ENCODE measurements at places on chromosomes 6 and 20.
A peak's percentile ranks its signal among the peaks of the same experiment; 100 is the strongest.

GRCh38 chr6:41605649-41606048, 32.6 kb upstream of the MDFI start:
- DNase-seq: no peak

GRCh38 chr6:116575227-116575626, 3.9 kb downstream of the RWDD1 start:
- DNase-seq: no peak

DNA sequence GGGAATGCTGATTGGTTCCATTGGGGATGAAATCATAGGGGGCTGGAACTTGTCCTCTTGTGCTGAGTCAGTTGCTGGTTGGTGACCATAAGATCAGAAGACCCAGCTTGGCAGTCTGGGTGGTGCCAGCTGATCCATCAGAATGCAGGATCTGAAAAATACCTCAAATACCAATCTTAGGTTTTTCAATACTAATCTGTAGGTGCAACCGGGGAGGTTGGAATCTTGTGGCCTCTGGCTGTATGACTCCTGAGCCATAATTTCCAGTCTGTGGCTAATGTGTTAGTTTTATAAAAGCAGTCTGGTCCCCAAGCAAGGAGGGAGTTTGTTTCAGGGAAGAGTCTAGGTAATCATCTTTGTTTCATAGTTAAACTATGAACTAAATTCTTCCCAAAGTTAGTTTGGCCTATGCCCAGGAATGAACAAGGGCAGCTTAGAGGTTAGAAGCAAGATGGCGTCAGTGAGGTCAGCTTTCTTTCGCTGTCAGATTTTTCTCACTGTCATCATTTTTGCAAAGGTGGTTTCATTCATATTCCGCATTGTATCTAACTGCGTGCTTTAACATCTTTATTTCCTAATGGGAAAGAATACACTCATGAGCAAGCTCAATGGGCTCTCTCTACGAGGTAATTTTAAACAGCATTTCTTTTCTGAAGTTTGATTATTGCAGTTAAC, 2.0 kb downstream of the ARMH2 start:
- DNase-seq: peak; percentile 4

DNA sequence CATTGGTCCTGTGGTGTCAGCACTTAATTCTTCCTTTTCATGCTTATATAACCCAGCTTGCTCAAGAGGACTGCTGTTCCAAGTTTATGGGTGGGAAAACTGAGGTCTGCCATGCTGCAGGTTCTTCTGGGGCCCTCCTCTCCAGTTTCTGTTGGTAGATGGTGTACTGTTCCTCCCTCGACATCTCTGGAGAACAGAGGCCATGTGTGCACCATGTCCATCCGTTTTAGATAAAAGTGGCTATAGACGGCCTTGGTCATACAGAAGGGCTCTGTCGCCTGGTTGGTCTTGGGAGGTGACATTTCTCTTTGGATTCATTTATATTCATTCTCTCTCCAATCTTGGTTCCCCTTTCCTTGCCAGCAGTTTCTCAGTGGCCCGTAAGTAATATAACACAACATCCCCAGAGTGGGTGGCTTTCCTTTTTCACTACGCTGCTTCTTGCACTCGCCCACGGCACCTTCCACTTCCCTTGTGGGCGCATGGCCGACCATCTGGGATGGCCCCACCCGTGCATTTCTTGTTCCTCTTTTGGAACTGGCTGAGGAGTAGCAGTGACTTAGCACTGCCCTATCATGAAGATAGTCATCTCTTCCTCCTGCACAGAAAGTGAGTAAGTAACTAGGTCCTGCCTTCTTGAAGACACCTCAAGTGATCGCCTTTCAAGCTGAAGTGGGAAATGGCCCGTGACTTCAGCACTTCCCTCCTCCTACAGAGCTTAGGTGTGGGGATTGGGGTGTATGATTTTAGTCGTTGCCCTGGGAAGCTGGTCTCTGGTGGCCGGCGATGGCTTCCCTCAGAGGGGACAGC, 94.2 kb downstream of the RREB1 start:
- no peak for DNase-seq

- DNase-seq: no peak
These were observed 62.7 kb upstream of the ZNF133 start for GRCh38 chr20:18225632-18226031.

DNA sequence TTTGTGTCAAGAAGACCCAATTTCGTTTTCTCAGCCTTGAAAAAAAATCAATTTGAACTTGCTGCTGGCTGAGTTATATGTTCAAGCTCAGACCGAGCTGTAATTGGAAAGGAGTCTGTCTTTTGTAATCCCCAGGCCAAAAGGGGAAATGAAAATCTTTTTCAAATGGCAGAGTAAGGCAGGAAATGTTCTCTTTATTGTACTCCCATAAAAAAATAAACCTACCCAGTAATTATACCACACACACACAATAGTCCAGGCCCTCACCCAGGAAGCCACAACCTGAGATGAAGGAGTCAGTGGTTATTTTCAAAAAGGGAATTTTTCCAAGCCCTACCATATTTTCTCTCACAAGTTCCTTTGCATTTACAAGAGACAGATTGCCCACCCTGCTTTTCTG, 45.3 kb downstream of the CLIC5 start:
- DNase-seq: no peak

DNA sequence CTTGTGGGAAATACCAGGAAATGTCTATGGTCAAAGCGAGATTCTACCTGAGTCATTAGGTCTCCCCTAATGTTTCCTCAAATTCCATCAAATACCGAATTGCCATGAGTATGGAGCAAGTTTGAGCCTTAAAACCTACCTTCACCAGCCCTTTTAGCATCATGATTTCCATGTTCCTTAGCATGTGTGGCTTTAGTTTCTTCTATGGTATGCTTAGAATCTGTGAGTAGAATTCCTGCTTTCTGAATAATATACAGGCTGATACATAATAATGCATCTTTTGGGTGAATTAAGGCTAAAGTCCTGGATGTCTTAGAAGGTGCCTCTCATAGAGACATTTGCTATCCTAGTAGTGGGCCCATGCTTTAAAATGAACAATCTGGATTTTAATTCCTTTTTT, 32.0 kb downstream of the TSPYL4 start:
- peak; percentile 34 for DNase-seq

GRCh38 chr6:76004202-76004601, 68.3 kb downstream of the IMPG1 start:
- DNase-seq: no peak

- DNase-seq: no peak
These were observed 16.3 kb upstream of the OR2B6 start for GRCh38 chr6:27940766-27941165.

GRCh38 chr20:32336918-32337347, 21.2 kb upstream of the ASXL1 start:
- DNase-seq: peak; percentile 46

GRCh38 chr6:158666628-158667359, 16.9 kb downstream of the SYTL3 start:
- DNase-seq: peak; percentile 83

DNA sequence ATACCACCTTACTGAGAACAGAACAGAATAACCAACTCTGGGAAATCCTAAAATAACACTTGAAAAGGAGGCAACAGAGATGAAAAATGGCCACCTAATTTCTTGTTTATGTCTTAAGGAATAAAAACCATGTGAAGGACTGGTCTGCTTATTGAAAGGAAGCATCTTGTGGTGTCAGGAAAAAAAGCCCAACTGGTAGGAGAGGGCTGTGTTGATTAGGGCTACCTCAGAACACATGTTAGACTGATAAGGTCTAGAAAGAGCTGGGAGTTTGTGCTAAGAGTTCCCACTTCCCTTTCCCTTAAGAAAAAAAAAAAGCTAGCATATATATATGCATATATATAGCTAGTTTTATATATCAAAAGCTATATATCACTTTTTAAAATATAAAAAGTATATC, 425.3 kb upstream of the BTBD3 start:
- DNase-seq: no peak

DNA sequence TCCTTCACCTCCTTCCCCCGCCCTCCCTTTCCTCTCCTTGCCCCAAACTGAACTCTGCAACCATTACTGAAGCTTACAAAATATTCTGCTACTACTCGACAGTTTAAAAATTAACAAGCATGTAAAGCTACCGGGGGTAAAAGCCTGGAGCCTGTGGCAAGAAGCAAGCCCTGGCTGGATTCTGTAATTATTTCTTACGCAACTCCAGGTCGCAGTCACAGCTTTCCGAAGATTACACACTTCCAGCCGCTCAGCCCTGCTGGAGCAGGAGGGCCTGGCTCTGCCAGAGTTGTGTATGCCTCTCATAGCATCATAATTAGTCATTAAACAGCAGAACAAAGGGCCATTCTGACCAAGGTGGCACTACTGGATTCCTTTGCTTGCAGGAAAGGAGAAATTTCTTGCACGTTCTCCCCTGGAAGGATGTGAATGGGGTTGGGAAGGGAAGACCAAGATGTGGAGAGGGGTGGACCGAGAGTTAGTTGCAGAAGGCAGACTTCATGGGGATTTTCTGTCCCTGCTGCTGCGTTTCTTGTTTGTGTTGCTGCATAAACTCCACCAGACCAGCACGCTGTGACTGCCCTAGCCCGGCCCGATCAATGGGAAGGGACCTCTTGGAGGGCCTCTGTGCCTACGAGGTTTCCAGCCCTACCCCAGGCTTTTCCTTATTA, 23.6 kb downstream of the FOXQ1 start:
- peak; percentile 86 for DNase-seq

- DNase-seq: no peak
These were observed 213.7 kb downstream of the SAMD5 start for GRCh38 chr6:147722158-147722557.

DNA sequence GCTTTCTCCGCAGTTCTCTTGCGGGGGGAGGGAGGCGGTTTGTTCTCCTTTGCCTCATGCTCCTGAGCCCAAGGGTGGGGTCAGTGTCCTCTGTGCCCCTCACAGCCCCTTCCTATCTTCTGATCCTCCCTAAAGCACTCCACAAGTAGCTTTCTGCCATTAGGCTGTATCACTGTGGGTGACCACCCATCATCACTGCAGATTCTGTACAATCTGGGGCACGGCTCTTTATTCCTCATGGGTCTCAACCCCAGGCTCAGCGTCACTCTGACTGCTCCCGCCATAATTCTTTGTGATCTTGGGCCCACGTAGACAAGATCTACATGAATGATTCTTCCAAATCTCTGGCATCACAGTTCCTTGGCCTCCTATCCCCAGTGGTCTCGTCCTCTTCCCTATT, 10.5 kb downstream of the NCR2 start:
- DNase-seq: no peak

DNA sequence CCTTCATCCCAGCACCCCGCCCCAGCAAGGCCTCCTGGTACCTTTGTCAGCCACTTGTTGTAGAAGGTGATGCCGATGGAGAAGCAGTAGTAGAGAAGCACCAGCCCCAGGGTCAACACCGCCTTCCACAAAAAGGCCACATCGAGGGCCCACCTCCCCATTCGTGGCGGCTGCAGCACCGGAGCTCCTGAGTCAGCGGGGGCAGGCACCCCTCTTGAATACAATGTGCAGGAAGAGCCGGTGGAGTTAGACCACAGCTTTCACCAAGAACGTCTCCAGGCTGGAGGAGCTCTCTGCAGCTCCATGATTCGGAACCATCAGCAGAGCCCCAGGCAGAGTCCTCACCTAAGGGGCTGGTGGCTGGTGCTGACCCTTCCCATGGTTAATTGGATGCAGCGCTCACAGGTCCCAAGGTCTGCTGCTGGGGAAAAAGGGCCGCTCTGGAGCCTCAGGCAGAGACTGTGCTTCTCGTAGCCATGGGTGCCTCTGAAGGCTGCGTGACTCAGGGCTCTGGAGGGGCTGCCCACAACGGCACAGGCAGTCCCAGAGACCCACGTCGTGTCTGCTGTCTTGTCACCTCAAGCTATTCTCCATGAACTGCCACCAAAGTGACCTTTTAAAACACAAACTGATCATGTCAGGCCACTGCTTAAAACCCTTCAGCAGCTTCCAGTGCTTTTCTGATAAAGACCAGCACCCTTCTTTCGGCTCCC, 47.9 kb downstream of the ELMO2 start:
- DNase-seq: no peak

GRCh38 chr20:2124564-2125213, 23.1 kb downstream of the STK35 start:
- DNase-seq: no peak

- no peak for DNase-seq
These were observed 56.7 kb upstream of the MRAP2 start for GRCh38 chr6:83976871-83977270.

- DNase-seq: peak; percentile 77
These were observed 1.4 kb downstream of the AKIRIN2 start for GRCh38 chr6:87700397-87701343.

DNA sequence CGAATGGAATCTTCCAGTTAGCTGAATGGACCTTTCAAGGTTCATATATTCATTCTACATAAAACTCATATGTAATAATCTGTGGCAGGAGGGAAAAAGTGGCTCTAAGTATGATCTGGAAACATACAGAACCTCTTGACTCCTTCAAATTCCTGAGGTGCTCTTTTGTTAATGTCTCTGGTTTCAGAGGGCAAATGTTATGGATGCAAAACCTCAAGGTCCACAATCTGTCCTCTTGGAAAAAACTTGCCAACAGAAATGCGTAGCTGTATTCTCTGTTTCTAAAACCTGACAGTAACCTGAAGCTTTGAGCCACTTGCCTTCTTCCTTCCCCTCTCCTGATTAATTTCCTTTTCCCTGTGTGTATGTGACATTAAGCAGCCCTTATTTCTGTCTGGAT, 80.9 kb upstream of the SUPT3H start:
- no peak for DNase-seq

- DNase-seq: no peak
These were observed 6.8 kb downstream of the BNIP5 start for GRCh38 chr6:36329798-36330291.

- no peak for DNase-seq
These were observed 571.5 kb downstream of the UTRN start for GRCh38 chr6:144856622-144857021.

- peak; percentile 69 for DNase-seq
These were observed 86.2 kb upstream of the NFATC2 start for GRCh38 chr20:51628533-51629398.

DNA sequence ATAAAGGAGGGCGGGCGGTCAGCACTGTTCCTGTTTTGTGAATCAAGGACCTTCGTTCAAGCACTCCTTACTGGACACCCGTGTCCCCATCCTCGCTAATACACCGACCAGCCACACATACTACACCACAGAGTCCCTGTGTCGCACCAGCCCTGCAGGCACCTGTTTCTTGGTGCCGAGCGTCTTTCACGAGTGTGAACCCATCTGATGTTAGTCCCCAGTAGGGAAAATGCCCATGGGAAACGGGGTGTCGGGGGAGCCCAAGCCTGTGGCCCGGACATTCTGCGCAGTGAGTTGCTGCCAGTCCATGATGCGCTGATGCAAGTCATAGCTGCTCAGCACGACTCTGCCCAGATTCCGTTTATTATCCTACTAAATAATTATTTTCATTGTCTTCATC, 74.7 kb downstream of the TTLL2 start:
- no peak for DNase-seq

DNA sequence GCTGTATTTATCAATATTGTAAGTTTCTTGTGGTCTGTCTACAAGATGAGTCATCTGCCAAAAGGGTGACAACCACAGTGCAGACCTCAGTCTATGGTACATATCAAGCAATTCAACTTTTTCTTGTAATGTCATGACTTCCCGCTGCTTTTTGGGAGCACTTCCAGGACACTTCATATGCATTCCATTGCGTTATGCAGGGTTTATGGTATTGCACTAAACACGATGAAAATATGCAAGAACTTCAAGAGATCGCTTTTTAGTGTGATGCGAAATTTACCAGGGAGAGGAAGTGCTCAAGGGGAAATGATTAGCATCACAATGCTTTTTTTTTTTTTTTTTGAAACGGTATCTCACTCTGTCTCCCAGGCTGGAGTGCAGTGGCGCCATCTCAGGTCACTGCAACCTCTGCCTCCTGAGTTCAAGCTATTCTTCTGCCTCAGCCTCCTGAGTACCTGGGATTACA, 166.5 kb downstream of the TFAP2A start:
- DNase-seq: peak; percentile 24

- no peak for DNase-seq
These were observed 10.9 kb downstream of the FKBP1A start for GRCh38 chr20:1381753-1382591.
